ENCODE measurements at places on chromosomes 12 and 14. TPM values are rescaled to one million over a fixed set of nuclear protein-coding genes. Genes with fewer than 3 reads are reported as not detected.

Gene CACNA2D4
- total RNA-seq: 1.6 TPM

Gene CPNE6
- not detected for total RNA-seq

Gene C1S
- total RNA-seq: 70.9 TPM

Gene RND1
- total RNA-seq: not detected

Gene SYCP3
- total RNA-seq: not detected

Gene CLEC7A
- total RNA-seq: not detected

Gene RHOJ
- total RNA-seq: not detected

Measured in myometrial cell (primary cell).